Occipital lobe (tissue), 3 donors: ENCODE measurements at places on chromosomes 2 and 18.
A peak's percentile ranks its signal among the peaks of the same experiment; 100 is the strongest.

- DNase-seq: no peak
Measured at GRCh38 chr2:239307921-239308613, 92.8 kb downstream of the HDAC4 start.

DNA sequence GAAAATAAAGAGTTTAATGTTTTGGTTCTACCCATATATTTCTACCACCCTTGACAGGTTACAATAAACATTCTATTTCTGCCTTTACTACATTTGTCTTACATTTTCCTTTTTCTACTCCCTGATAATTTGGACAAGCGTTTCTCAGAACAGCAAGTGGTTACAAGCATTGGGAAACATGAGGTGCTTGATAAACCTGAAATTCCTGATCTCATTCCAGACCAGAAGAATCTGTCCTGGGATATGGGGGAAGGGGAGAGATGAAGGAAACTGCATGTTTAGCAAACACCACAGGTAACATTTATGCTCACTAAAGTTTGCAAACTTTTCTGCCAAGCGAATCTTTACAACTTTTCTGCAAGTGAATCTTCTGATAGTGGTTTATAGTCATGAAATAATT, 28.3 kb upstream of the DSC1 start:
- no peak for DNase-seq

DNA sequence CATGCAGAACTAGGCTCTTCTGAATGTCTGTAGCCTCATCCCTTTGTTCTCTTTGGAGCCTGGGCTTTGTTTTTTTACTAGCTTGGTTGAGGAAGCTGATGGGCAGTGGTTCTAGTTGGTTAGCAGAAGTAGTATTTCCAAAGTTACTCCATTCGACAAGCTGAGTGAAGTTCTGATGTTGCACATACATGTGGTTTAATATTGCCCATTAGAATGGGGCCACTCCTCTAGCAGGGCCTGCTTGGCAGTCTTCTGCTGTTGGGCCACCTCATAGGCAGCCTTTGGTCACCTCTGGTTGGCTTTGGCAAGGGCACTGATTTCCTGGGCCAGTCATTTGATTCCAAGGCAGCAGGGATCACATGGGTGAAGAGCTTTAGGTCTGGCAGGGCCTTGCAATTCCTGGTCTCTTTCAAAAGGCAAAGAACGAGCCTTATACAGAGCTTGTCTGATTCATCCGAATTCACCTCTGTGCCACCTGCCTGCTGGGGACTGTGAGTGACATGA, 2.5 kb downstream of the RPIA start:
- DNase-seq: no peak

DNA sequence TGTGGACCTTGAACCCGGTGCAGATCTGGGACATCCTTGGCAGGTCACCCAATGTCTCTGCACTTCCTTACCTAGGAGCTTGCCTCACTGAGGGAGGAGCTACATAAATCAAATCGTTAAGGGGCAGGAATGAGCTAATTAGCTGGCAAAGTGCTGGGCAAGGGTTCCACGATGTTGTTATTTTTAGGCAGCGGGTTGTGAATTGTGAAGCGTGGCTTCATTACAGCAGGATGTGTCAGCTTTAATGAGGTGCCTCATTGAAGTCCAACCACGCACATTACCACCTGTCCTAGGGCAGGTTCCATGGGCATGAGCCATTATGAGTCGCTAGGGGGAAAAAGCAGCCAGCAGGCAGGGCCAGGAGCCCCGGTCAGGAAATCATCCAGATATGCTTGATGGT, 127.0 kb upstream of the AGAP1 start:
- no peak for DNase-seq

- DNase-seq: no peak
Measured at GRCh38 chr2:94956797-94957391, 68.6 kb upstream of the MAL start.

- DNase-seq: no peak
Measured at GRCh38 chr18:49364821-49365220, 95.6 kb downstream of the DYM start.

- no peak for DNase-seq
Measured at GRCh38 chr2:164842624-164842966, 972 bp upstream of the COBLL1 start.

GRCh38 chr2:71948781-71949536, 198.7 kb downstream of the CYP26B1 start:
- no peak for DNase-seq

DNA sequence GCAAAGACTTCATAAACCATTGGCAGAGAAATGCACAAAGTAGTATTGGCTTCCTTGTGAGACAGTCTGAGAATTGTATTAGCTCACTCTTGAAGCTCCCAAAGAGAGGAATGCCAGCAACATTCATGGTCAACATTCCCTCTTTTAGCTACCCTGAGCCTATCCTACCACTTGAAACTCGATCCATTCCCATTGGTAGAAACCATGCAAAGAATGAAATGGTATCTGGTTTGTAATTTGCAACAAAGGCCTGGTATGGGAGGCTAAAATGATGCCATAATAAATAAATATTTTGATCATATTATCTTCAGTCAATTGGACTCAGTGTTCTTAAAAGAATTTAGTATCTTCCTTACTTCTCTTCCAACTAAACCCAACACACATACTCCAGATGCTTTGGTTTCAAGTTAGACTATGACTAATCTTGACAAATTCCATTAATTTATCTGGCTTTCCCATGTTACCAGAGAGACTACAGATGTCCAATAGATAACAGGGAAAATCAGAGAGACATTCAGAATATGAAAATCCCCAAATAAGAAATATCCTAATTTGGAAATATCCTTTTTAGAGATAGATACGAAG, 102.9 kb downstream of the DHRS9 start:
- DNase-seq: no peak

- DNase-seq: peak; percentile 31
Measured at GRCh38 chr18:54284981-54285785, 15.9 kb downstream of the POLI start.

DNA sequence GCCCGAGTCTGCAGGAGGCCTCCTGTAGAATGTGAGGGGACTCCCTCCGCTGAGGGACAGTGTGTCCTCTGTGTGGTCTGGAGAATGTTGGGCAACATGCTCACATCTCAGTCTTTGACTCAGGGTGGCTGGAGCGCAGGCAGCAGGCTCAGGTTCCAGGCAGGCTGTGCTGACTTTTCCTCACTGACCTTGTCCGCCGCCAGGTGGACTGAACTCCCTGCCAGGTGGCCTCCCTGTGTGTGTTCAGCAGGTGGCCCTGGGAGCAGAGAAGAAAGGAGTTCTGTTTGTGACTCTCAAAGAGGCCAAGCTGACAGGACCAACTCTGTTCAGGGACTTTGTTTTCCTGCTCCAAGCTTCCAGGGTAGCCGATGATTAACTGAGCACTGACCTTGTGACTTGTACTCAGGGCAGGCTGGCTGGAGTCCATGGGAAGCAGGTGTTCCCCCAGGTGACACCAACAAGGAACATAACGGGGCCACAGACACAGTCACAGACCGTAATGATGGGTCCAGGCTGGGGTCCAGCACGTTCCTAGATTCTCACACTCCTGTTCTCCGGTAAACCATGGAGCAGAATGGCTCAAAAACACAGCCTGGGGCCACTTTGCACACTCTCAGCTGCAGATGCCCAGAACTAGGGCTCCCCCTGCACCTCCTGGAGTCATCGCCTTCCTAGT, 439.8 kb downstream of the RNF144A start:
- DNase-seq: no peak

DNA sequence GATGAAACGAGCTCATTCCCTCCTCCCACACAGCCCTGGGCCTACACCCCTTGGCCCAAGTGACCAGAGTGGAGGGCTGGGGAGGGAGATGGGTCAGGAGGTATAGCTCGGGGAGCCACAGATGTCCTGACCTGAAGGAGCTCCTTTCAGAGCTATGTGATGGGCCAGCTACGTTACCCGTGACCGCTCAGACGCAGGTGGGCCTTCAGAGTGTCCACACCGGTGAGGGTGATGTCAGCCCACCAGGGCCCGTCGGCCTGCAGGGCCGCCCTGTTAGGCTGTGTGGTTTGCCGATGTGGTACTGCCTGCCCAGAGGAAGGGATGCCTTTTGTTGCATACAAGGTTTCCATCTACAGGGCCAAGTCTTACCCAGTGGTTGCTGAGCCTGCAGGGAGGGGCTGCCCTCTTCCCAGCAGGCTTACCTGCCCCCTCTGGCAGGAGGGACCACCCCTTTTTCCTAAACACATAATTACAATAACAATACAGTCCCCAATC, 41.8 kb upstream of the FOSL2 start:
- DNase-seq: no peak

DNA sequence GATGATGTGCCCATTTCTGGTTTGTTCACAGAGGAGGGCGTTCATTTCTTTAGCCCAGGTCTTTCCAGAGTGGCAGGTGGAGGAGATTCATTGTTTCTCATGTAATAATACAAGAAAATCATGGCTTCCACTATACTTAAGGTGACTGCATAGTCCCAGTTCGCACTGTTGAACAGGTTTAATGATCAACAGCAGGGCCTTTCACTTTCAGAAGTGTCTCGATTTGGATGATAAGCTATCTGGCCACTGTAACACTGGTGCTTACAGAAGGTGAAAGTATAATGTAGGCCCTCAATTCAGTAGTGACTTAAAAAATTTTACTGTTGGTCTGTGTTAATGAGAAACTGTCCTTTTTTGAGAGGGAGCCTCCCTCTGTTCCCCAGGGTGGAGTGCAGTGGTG, 1.4 kb downstream of the RMC1 start:
- DNase-seq: no peak

DNA sequence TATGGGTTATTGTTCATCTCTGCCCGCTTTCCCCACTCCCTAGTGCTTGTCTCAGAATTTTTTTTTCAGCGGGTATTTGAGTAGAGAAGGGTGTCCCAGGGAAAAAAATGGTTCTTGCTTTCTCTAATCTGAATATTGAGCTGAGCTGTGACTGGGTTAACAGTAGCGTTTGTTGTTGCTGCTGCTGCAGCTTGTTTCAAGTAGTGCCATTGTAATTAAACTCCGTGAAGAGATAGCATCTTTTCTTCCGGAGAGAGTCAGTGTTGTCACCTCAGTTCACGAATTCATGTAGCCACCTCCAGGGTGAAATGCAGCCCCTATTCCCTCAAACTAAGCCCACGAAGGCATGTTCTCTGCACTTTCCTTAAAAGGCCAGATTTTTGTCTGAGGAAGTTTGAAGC, 1.5 kb upstream of the AAK1 start:
- DNase-seq: no peak

DNA sequence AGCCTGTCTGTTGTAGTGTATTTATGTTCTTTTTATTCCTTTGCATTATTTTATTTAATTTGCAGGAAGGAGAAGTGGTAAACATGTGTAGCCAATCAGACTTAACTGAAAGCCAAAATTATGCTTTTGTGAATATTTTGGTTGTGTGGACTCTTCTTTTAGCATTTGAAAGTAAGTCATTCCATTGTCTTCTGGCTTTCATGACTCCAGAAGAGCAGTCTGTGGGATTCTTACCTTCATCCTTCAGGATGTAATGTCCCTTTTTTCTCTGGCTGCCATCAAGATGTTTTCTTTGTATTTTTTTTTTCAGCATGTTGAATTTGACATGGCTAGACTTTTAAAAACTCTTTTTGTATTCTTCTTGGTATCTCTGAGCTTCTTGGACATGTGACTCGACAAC, 895.2 kb upstream of the ZEB2 start:
- no peak for DNase-seq

DNA sequence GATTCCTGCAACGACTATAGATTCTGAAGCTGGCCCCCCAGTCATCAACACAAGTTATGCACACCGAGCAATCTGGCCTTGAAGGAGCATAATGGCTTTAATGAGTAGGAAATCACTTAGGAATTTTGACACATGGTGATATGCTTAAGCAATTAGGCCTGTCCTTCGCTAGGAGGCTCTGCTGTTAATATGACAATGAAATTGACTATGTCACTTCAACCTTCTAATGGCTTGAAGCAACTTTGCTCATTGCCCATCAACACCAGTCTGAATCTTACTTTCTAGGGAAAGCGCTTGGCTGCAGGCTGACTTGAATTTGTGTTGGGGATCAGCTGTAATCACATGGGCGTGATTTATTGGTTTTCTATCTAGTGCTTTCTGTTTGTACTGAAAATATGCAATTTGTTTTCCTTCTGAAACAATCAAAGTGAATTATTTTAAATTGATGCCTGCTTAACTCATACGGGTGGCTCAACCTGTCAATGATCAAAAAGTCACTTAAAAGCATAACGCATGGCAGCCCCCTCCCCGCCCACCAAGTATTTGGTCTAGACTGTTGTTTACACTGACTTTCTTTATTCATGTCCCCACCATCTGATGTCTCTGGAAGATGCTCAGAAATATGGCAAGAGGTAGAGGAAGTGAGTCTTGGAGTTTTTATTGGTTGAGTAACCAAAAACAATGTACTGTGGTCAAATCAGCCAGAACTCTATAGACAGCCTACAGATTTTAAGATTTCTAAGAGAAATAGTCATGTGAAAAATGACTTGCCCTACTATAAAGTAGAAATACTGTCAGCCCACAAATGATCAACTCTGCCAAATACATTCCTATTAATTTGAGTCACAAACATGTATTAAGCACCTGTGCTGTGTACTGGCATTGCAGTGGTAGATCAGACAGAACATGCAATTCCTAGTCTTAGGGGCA, 344.9 kb downstream of the RBM43 start:
- no peak for DNase-seq

- DNase-seq: no peak
Measured at GRCh38 chr2:12883906-12884305, 167.2 kb downstream of the TRIB2 start.

GRCh38 chr2:173496746-173497145, 142.1 kb downstream of the CDCA7 start:
- DNase-seq: no peak
